ENCODE measurements at places on chromosomes 6 and 20. TPM values are rescaled to one million over a fixed set of nuclear protein-coding genes. Genes with fewer than 3 reads are reported as not detected.

Gene SIGLEC1
- total RNA-seq, result 4.3 TPM

Gene KCNK5
- 1.6 TPM for total RNA-seq

Gene MAFB
- total RNA-seq, result 17.7 TPM

Gene OPRL1
- total RNA-seq, result 7.7 TPM

Gene FOXS1
- total RNA-seq, result 4.3 TPM

Gene CTCFL
- 33.9 TPM for total RNA-seq

Gene PNPLA1
- total RNA-seq, result 2.4 TPM

DNA sequence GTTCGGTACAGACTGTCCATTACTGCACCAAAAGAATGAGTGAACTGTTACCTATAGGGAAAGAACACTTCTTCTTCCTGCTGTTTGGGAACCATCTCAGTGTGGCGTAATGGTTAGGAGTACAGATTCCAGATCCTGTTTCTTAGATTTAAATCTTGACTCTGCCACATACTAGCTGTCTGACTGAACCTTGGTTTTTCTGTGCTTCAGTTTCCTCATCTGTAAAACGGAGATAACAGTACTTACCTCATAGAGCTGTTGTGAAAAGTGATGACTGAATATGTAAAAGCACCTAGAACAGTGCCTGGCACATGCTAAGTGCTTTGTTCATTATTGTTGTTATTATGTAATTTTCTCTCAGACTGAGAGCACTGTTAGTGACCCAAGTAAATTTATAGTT, 39.8 kb downstream of the STX11 start:
- no peak for DNase-seq

- no peak for DNase-seq
These were observed 158.9 kb downstream of the MRPL14 start for GRCh38 chr6:43968110-43968965.

- no peak for DNase-seq
These were observed 34.9 kb upstream of the LOC128125822 start for GRCh38 chr6:63537201-63537958.

- DNase-seq, result no peak
These were observed 28.8 kb downstream of the PDE7B start for GRCh38 chr6:135880066-135880972.

- no peak for DNase-seq
These were observed 21.2 kb upstream of the NHSL1 start for GRCh38 chr6:138520463-138520862.

DNA sequence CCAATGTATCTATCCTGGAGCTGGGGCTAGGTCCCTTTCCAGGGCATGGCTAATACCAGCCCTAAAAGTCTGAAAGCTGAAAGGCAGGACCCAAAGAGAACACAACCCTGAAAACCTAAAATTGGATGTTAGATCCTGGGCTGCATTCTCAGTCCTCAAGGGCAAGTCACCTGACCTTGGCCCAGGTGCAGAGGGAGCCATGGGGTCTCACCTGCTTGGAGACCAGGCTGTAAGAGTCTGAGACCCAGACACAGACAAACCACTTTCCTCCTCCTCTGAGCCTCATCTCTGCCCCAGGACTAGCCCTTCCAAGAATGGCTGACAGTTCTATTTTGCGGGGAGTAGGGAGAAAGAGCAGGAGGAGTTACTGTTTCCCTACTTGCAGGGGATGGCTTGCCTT, 60.0 kb downstream of the EFCAB8 start:
- no peak for DNase-seq

DNA sequence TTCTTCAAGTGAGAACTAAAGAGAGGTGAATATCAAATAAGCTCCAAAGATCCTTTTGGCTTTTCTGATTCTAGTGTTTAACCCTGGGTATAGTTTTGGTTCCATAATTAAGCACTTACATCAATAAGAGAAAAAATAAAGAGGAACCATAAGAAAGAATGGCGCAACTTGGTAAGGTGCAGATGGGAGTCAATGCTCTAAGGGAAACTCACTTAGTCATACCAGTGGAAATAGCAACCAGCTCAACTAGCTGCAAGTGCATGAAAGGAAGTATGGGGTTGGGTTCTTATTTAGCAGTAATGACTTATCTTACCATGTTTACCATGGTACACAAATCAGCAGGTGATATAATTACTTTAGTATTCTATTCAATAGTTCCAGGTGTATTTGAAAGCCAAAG, 296.5 kb upstream of the RUNX2 start:
- DNase-seq, result no peak

- DNase-seq, result no peak
These were observed 5.6 kb upstream of the GRM4 start for GRCh38 chr6:34151321-34152041.

Data from testis (tissue), 5 donors.